ENCODE measurements at places on chromosomes 12 and 14. TPM values are rescaled to one million over a fixed set of nuclear protein-coding genes. Genes with fewer than 3 reads are reported as not detected.

DNA sequence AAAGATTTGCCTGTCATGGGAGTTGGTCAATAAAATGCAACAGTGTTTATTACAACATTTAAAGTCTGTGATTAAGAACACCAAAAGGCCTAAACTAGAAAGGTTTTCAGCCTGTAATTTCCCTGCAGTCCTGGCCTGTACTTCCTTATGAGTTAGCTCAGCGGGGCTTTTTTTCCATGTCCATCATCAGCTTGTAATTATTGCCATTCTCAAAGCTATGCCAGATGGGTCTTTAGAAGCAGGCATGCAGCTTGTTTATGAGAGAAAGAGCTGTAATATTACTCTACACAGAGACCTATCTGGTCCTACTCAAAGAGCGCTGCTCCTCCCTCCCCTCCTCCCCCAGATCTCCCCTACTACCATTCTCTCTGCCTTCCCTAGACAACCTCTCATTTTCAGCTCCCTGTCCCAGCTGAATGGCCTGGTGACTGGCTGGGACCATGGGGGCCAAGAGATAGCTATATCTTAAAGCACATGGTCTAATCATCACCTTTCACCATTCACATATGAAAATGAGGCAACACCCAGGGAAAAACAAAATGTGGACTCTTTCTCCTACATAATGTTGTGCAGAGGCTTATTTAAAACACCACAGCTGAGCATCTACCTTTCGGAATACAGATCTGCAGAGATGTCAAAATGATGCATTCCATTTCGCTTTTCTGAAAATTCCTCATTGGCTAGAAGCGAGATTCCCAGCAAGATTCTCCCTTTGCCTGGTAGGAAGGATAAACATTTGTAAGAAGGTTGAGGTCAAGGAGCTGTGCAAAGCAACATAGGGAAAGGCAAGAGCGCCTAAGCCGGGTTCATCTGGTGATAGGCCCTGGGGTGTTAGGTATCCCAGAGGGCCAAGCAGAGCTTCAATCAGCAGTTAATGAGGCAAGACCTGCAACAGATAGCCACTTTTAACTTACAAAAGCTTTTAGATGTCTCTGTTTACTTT lies 209.7 kb upstream of the CDKN3 start:
- DNase-seq: no peak

DNA sequence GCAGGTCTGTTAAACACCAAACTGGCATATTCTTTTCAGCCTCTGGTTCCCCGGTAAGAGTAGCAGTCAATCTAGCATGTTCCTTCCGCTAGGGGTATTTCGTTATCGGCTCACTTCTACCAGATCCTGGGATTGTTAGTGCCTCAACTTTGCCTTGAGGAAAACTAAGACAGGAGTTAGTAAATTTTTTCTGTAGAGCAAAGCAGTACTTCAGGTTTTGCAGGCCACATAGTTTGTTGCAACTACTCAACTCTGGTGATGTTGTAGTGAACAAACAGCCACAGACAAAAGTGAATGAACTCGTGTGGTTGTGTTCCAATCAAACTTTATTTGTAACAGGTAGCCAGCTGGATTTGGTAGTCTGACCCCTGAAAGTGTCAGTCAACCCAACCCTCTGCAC lies 6.3 kb upstream of the CDH24 start:
- DNase-seq: no peak

- DNase-seq: no peak
These were observed 75.1 kb upstream of the CAPRIN2 start for GRCh38 chr12:30829876-30830275.

The DNAH10 gene
- polyA plus RNA-seq: 0.03 TPM

The MLH3 gene
- 10.7 TPM for polyA plus RNA-seq
